ENCODE measurements at places on chromosomes 16 and 17.

DNA sequence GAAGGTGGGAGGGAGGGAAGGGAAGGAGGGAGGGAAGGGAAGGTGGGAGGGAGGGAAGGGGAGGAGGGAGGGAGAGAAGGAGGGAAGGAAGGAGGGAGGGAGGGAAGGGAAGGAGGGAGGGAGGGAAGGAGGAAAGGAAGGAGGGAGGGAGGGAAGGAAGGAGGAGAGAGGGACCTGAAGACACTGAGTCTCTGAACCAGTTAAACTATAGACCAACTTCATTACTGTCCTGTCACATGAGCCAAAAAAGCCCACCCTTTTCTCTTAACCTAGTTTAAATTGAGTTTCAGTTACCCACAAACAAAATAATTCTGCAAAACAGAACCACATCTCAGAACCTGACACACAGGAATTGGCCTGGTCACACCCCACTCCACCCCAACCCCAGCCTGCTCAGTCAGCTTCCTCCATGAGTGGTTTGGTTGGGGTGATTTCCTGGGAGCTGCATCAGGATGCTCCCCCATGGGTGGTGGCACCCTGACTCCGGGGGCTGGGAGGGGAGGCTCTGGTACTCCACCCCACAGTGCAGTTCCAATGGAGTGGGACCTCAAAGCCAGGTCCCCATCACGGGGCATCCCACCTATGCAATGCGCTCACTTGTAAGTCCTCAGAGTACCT is 4.7 kb upstream of the PRR29 start:
- DNase-seq: no peak

GRCh38 chr17:7887038-7887481 is 1.5 kb upstream of the CHD3 start:
- no peak for DNase-seq

DNA sequence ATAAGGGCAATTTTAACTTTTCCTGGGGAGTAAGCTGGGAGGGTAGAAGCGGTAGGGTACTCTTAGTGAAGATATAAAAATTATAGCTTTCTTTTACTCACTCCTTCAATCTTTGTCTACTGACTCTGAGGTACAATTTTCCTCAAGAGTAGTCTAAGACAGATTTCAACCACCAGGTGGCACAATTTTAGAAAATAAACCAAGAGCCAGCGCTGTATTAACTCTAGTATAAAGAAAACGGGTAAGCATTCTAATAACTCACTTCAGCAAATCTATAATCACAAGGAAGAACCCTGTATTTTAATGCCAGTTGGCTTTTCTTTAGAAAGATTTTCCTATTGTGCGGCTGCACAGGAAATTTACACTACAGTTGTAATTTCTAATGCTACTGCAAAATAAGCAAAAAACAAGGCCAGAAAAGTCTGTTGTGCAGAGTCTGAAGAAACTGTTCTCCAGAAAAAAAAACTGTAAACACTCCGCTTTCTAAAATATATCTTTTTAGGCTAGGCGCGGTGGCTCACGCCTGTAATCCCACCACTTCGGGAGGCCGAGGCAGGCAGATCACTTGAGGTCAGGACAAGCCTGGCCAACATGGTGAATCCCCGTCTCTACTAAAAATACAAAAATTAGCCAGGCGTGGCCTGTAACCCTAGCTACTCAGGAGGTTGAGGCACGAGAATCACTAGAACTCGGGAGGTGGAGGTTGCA is 1.9 kb downstream of the CMC2 start:
- no peak for DNase-seq

GRCh38 chr17:68290268-68290954 is 516 bp downstream of the SLC16A6 start:
- DNase-seq: peak; percentile 21

GRCh38 chr16:49663081-49664065 is 192.5 kb downstream of the ZNF423 start:
- DNase-seq: no peak

DNA sequence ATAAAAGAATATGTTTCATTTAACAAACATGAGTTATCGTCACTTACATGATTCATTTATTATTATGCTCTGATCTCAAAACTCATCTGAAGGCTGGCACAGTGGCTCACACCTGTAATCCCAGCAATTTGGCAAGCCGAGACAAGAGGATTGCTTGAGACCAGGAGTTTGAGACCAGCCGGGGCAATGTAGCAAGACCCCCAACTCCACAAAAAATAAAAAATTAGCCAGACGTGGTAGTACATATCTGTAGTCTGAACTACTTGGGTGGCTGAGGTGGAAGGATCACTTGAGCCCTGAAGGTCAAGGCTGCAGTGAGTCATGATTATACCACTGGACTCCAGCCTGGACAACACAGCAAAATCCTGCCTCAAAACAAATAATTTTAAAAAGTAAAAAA is 16.0 kb downstream of the APPBP2 start:
- no peak for DNase-seq

DNA sequence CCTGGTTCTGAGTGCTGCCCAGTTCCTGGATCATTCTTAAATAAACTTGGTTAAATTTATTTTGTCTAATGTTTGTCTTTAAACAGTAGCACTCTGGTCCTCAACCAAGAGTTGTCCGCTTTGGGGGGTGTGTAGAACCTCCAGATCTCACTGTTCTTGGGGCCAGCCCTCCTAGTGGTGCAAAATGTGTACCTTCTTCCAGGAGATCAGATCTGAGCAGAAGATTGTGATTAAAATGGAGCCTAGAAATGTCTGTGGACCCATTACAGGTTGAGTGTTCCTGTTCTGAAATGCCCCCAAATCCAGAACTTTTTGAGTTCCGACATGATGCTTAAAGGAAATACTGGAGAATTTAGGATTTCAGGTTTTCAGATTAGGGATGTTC is 46.0 kb upstream of the CLEC18A start:
- DNase-seq: no peak

DNA sequence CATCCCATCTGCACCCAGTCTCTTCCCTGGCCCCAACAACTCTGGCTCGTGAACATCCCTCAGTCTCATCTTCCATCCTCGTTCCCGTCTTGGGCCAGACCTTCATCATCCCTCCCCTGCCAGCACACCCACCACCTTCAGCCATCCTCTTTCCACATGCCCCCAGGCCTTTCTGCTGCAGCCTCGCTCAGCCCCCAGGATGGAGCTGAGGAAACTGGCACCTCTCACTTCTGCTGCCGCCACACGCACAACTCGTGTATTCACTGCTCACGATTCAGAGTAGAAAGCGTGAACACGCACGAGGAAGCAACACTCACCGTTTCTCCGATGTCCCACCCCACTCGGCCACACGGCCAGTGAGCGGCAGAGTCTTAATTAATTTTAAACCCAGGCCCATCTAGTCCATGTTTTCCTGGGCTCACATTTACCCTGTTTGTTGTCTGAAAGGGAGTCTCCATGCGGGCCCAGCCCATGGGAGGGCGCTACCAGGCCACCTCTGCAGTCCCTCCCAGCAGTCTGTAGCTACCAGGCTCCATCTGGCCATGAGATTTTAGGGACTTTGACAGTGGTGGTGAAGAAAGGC is 12.5 kb downstream of the C16orf90 start:
- DNase-seq: no peak

- DNase-seq: no peak
Measured at GRCh38 chr16:11181242-11181898, 74.6 kb downstream of the SOCS1 start.

- DNase-seq: no peak
Measured at GRCh38 chr17:74452841-74453661, 13.4 kb upstream of the CD300A start.

DNA sequence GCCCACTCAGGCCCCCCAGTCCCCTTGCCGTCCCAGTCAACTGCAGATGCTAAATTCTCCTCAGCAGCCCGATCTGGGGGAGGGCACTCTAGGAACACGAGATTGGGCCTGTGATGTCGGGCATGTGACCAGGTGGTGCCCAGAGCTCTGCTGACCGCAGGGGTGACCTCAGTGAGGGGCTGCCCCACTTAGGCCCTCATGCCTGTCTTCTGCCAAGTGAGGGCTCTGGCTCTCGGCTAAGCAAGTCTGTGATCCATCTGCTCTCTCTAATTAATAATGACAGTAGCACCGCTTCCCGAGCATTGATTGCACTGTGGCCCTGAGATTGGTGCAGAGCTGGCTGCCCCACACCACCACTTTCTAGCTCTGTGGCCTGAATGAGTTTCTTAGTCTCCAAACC is 138.8 kb downstream of the MRM1 start:
- no peak for DNase-seq

DNA sequence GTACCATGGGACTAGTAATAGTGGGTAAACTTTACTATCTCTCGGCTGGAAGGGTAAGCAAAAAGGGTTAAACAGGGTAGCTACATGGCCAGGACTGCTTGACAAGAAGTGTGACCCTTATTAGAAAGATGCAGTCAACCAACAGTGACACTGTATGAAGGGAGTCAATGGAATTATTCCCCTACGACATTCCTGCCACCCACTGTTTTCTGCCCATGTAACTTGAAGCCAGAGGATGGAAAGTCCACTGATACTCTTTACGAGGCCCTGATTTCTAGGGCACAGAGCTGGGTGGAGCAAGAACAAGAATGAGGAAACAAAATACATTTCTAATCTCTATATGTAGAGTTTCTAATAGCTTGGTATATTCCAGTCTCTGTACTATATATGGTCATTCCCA is 1102.5 kb downstream of the CDH11 start:
- DNase-seq: no peak

DNA sequence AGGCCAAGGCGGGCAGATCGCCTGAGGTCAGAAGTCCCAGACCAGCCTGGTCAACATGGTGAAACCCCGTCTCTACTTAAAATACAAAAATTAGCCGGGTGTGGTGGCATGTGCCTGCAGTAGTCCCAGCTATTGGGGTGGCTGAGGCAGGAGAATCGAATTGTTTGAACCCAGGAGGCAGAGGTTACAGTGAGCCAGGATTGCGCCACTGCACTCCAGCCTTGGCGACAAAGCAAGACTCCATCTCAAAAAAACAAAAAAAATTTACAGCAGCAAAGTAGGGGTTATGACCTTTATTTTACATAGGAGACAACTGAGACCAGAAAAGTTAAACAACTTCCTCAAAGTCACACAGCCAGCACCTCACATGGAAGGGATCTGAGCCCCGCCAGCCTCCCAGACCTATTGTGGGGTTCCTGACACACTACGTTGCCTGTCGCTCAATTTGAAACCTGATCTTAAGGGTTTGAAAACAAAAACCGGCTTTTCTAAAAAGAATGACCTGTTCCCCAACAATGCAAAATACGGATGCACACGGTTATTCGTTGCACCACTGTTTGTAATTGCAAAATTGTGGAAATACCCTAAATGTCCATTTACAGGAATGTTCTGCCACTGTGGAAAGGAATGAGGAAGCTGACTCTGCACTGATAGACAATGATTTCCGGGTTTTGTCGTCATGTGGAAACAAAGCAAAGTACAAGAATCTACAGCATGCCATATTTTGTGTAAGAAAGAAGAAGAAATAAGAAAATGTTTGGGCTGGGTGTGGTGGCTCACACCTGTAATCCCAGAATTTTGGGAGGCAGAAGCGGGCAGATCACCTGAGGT is 77.2 kb downstream of the CNGB1 start:
- no peak for DNase-seq

DNA sequence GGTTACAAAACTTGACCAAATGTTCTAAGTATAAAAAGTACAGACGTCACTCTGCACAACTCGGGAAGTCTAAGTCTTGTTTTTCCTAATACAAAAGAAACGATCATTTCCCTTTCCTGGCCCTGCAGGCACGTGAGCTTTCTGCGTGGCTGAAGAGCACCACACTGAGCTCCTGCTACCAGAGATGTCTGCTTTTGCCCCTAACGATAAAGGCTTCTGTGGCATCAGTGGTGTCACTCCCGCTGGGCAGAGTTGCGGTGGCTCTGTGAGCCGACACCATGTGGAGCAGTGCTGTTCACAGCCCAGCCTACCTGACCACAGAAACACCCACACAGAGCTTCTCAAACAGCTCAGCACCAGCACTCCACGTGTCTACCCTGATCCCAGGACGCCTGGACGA is 20.5 kb downstream of the EMC8 start:
- no peak for DNase-seq

- no peak for DNase-seq
Measured at GRCh38 chr17:6352801-6353560, 81.9 kb downstream of the AIPL1 start.

All from left renal cortex interstitium (tissue), 4 donors.